ENCODE measurements at places on chromosomes 6 and 20.

GRCh38 chr20:13493143-13493542 is 145.6 kb downstream of the TASP1 start:
- no peak for DNase-seq

DNA sequence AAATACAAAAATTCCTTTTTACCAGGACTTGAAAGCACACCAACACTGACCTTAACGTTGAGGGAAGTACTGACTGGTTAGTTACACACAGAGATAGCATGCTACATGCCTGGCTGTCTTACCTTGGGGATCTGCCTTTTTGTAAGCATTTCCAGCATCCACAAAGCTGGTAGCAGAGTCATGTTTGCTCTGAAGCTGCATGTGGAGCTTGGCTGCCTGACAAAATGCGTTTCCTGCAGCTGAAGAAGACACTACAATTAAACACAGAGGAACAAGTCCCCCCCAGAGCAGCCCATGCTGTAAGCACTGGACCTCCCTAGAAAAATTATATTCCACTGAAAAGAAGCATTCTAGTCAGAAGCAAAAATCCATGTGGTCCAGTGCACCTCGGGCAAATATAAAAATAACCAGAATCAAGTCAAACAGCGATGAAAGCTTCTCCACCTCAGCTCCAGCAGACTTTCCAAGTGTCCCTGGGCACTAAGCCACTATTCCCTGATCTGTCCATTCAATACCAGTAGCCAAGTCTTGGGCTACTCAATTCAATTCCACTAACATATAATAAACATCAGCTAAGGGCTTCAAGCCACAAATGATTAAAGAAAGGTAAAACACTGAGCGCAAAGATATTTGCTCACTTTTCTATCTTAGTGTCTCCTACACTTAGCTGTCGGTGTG is 24.2 kb downstream of the NAPB start:
- DNase-seq, result no peak

DNA sequence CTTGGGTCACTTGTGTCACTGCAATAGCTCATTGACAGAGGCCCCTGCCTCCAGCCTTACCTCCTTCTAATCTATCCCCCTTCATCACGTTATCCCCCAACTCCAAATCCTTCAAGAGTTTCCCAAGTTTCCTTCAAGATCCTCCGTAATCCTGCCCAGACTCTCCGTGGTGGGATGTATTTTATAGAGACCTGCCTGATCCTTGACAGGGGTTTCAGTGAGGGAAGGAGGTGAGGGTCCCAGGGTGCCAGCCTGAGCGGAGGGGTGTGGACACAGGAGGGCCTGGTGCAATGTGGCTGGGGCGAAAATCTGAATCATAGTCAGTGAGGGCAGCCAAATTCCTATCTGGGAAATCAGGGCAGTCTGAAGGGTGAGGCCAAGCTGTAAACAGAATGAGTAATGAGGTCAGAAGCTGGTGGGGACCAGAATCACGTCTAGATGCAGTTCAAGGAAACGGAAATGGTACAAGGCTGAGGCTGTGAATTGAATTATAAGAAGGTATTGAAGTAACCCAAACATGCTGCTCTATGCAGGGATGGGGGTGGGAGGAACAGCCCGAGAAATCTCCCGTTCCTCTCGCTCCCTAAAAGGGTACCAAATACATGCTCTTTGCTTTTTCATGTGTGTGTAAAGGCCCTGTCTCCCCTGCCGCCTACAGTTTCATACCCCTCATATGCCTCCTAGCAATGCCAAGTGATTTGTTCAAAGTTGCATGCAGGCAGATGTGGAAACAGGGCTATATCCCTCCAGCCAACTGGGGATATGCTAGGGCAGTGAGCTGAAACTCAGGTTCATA is 35.4 kb upstream of the PIM1 start:
- DNase-seq, result no peak

DNA sequence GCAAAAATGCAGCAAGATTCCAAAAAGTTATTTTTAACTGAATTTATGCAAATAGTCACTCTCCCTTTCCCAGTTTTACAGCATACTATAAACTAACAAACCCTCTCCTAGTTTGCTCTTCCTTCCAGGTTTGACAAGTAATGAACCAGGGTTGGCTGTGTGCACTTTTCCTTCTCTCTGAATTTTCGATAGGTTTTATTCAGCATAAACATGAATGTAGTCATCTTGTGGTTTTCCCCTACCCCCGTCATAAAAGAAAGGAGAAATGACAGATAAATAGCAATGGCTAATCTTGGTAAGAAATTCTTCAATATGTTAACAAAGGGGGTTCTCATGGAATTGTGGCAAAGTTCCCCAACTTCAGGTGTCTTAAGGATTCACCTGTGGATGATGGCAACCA is 26.3 kb downstream of the PRDM1 start:
- DNase-seq, result no peak

DNA sequence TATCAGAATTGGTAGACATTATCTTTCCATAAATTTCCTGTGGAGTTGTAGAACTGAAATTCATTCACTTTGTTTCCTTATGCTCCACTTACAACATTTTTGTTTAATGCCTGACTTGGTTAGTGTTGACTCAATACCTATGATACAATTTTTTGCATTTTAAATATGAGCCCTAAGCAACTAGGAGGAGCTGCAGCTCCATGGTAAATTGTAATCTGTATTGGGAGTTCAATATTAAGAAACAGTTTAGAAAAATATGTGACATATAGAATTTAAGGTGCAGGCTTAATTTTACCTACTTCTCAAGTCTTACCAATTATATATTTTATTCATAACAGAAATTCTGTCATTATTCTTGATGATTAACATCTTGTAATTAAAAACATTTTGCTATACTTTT is 868.3 kb downstream of the EYS start:
- no peak for DNase-seq

GRCh38 chr20:38755324-38755910 is 7.2 kb downstream of the ACTR5 start:
- DNase-seq, result no peak

DNA sequence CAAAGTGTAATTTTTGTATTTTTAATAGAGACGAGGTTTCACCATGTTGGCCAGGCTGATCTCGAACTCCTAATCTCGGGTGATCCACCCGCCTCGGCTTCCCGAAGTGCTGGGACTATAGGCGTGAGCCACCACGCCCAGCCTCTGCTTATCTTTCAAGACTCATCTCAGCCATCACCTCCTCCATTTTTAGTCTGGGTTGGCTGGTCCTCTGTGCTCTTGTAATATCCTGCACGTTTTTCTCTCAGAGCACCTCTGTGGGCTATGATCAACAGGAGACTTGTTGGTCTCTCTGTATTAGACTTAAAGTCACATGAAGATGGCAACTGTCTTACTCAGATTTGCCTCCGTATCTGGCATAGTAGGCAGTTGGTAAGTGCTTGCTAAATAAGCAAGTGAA is 7.6 kb downstream of the NOTCH4 start:
- no peak for DNase-seq
